ENCODE measurements at places on chromosomes 13 and 19.

DNA sequence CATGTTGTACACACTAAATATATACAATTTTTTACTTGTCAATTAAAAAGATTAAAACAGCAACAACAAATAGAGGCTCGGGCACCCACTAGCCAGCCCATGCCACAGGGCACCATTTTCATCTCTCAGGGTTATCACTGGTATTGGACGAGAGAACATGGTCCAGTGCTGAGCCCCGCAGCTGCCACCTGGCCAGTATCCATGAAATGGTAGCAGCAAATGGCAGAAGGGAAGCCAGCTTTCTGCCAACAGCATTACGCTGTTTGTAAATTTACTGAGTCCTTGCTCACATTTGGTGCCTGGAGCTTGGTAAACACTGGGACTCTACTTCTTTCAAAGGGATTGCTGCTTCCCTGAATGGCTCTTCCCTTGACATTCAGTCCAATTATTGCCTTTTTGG, 87.9 kb upstream of the WASF3 start:
- no peak for DNase-seq

- no peak for DNase-seq
These were observed 749 bp upstream of the PAN3 start for GRCh38 chr13:28137596-28137995.

DNA sequence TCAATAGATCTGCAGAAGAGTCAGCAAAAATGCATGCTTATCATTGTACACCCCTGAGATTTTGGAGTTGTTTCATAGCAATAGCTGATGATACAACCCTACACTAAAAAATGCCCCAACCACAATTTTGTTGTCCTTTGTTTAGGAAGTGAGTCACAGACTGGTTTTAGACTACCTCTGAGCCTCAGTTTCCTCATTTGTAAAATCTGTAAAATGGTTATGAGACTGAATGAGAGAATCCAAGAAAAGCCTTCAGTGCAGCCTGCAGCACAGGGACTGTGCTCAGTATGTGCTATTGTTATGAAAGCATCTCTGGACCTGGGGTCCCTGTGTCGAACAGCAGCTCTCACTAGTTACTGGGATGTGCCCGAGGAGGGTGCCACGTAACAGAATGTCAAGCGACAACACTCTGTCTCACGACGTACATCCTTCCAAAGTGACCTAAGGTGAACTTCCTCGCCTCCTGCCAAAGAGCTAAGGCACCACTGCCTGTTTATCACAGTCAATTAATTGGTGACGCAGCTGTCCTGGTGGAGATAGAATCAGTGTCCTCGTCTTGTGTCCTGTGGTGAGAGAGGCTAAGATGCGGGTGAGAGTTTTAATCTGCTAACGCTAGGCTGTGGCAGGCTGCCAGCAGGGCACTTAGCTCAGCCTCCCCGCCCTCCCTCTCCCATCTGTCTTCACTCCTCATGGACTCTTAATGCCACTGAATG, 18.1 kb downstream of the DHRS12 start:
- no peak for DNase-seq

DNA sequence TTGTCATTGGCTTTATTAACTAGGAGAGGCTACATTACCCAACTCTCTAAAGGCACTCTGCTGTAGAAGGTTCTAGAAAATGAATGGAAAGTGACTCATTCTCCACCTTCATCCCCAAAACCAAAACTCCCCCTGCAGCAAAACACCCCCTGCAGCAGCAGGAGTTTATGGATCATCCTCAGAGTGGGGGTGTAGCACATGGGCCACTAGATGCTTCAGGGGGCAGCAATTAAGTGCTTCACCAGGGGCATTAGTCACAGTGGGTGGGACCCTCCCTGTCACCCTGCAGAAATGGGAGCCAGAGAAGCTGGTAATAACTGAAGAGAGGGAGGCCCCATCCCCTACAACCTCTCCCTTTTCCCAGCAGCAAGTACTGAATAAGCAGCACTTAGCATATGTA, 64.5 kb upstream of the MED4 start:
- DNase-seq: no peak

DNA sequence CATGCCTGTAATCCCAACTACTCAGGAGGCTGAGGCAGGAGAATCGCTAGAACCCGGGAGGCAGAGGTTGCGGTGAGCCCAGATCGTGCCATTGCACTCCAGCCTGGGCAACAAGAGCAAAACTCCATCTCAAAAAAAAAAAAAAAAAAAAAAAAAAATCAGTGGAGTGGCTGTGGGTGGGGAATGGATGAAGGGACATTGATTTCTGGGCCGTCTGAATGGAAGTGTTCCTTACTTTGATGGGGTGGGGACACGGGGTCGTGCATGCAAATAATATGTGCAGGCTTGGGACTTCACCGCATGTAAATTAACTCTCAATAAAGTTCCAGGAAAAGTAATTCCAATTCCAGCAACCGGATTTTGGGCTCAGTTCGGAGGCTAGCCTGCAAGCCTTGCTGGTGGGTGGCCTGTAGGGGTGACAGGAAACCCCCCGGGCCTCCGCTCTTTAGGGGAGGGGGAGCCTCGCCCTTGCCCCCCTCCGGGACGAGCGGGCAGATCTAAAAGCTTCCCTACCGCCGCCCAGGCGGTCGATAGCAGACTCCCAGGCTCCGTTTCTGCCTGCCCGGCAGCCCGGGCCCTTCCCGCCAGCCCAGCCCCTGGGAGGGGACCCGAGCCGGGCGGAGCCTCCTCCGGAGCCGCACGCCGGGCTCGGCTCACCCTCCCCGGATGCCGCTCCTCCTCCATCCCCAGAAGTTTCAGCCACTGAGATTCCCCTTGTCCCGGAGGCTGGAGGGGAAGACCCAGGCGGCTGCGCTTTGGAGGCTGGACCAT, 48.0 kb upstream of the ADGRE5 start:
- no peak for DNase-seq

- DNase-seq: no peak
These were observed 754.2 kb downstream of the FGF9 start for GRCh38 chr13:22425087-22425486.

DNA sequence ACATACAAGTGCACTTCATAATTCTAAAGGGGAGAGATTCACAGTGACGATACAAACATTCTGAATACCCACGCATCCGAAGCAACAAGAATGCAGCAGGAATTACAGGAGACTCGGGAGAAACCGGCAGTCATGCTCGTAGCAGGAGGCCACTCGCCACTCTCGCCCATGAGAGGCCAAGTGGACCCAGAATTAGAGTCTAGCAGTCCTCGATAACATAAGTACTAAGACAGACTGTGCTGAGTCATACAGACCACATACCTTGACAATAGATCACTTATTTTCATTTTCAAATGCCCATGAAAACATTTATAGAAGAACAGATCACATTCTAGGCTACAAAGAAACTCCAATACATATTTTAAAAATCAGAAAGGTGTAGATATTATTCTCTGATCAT, 299.1 kb upstream of the TSHZ3 start:
- DNase-seq: no peak

GRCh38 chr13:112363867-112364528, 12.2 kb upstream of the SPACA7 start:
- no peak for DNase-seq

- DNase-seq: no peak
These were observed 574.8 kb downstream of the IRS2 start for GRCh38 chr13:109211616-109212015.

DNA sequence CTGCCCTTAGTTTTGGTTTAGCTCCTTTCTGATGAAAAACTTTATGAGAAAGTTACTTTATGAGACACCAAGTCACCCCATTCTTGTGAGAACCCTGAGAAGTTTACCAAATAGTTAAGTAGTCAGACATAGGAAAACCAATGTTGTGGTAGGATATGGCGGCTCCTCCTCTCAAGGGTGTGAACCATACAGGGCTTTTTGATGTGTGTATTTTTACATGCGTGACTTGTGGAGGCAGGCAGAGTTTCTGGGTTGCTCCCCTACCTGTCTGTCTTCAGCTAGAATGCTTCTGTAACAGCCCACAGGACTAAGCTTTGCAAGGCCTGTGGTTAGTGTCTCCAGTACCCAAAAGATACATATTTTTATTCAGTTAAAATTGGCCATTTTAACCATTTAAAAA, 18.3 kb downstream of the UBAC2 start:
- DNase-seq: no peak

DNA sequence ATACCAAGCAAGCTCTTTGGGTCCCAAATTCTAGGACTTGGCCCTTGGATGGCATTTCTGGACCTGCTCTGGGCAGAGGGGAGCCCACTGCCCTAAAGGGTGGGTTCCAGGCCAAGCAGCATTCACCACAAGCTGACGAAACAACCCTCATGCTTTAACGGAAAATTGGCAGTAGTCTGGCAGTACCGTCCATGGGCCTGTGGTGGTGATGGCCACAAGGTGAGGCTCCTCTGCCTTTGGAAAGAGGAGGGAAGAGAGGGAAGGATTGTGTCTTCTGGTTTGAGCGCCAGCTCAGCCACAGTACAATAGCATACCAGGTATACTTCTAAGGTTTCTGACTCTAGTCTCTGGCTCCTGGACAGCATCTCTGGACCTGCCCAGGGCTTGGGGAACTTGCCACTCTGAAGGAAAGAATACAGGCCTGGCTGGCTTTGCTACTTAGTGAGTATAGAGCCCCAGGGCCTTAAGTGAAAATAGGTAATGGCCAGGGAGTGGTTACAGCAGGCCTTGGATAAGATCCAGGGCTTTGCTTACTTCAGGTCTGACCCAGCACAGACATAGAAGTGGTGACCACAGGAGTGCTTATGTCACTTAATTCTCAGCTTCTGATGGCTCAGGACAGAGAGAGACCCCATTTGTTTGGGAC, 595.5 kb downstream of the LMO7 start:
- no peak for DNase-seq

GRCh38 chr13:22517544-22517943, 663.2 kb upstream of the SGCG start:
- no peak for DNase-seq

DNA sequence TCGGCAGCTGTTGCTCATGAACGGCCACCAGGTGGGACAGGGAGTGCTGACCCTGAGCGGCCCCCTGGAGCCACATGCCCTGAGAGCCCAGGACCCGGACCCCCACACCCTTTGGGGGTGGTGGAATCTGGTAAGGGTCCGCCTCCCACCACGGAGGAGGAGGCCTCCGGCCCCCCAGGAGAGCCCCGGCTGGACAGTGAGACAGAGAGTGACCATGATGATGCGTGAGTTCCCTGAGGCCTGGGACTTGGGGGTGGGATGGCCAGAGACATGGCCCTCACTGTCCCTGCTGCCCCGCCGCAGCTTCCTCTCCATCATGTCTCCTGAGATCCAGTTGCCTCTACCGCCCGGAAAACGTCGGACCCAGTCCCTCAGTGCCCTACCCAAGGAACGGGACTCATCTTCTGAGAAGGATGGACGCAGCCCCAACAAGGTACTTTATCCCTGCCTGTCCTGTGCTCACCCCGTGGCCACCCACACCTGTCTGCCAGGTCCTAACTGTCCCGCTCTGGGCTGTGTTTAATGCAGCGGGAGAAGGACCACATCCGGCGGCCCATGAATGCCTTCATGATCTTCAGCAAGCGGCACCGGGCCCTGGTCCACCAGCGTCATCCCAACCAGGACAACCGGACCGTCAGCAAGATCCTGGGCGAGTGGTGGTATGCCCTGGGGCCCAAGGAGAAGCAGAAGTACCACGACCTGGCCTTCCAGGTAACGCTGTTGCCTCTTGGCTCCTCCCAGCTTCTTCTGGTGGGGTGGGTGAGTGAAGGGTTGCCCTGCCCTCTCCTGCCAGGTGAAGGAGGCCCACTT, 14.7 kb upstream of the PRR19 start:
- DNase-seq: no peak

- DNase-seq: no peak
These were observed 36.7 kb upstream of the CD177 start for GRCh38 chr19:43316591-43317319.

DNA sequence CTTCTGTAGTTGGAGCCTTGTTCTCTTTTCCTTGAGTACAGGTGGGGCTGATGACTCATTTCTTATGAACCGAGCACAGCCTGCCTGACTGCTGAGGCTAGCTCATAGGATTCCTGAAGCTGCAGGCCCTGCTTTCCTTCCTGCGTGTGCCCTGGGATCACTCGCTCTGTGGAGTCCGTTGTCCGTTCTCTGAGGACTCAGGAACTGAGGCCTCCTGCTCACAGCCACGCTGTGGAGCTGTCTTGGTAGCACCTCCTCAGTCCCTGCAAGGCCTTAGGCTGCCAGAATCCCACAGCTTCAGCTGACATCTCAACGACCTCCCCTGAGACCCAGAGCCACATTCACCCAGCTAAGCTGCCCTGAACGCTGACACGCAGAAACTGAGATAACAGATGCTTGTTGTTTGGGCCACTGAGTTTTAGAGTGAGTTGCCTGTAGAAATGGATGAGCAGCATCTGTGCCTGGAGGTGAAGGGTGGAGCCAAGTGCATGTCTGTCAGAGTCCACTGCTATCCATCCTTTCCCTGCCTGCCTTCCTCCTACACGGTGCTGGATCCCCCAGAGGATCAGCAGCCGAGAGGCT, 72.9 kb downstream of the ARHGEF7 start:
- no peak for DNase-seq

- DNase-seq: no peak
These were observed 2.2 kb downstream of the FFAR1 start for GRCh38 chr19:35349614-35350521.

DNA sequence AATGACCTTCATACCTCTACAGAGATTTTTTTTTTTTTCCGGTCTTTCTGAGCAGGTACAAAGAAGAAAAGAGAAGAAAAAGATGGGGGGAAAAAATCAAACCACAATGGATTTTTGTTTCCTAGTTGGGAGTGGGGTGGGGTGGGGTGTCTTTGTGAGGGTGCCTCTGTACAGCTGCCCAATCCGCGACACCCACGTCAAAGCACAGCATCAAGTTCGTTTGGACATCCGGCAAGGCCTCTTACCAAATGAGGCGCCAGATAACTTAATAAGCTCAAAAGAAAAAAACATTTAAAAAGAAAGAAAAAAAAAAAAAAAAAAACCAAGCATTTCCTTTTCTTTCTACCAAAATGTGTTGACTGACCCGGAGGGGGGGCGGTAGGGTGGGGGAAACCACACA, 70.3 kb upstream of the NFIC start:
- DNase-seq: no peak

DNA sequence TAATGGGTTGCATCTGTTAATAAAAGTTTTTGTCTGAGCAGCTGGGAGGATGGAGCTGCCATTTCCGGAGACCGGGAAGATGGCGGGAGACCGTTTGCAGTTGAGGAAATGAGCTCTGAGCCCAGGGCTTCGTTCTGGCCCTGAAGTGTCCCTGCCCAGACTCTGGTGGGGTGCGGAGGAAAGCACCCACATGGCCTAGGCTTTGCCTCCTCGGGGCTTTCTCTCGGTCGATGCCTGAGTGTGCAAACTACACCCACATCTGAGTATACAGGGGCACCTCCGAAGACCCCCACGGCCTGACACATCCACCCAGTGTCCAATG, 15.6 kb upstream of the NANOS3 start:
- DNase-seq: no peak
